ENCODE measurements at places on chromosomes 6 and 20. TPM values are rescaled to one million over a fixed set of nuclear protein-coding genes. Genes with fewer than 3 reads are reported as not detected.

- DNase-seq = no peak
Observed at GRCh38 chr20:41182296-41183212, 45.2 kb downstream of the PLCG1 start.

Gene SLC22A3
- 0.57 TPM for total RNA-seq

Gene TMEM244
- total RNA-seq = not detected

Gene HEY2
- total RNA-seq = 6.0 TPM

DNA sequence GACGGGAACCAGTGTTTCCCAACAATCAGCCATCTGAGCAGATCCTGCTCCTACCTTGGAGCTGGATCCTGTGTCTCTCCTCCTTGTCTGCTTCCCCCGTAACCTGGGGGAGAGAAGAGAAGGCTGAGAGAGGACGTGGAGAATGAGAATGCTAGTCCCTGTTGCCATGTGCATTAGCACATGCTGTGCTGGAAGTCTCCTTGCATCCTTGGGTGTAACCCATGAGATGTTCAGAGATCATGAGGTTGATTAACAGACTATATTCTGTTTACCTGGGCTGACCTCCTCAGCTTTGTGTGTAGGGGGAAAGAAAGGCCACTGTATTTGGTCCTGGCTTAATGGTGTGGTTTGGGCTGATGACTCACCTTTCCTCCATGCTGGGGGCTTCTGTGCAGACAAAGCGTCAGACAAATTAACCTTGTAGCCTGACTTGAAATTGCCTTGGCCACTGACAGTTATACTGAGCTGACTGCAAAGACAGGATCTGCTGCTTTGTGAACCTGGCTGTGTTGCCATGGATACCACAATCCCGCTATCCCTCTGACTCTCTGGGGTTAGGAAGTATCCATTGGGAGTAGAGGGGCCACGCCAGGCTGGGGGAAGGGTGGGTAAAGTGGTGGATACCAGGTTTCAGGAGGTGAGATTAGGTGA, 243.7 kb upstream of the CHD6 start:
- no peak for DNase-seq

Gene PABPC1L
- 4.3 TPM for total RNA-seq

DNA sequence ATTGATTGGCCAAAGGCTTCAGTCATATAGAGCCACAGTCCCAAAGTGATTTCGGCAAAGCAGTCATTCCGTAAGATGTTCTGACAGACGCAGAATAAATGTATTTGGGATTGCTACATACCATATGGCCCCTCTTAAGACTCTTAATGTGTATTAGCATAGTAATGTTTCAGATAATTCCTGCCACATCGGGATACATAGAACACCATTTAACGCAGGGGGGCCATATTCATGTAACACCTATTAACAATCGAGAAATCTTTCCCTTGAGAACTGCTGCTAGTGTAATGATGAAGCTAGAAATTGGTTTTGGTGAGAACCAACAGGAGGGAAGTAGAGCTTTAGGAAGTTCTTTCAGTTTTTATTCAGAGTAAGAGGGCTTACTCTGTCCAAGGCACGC, 390.9 kb upstream of the SASH1 start:
- DNase-seq = no peak

DNA sequence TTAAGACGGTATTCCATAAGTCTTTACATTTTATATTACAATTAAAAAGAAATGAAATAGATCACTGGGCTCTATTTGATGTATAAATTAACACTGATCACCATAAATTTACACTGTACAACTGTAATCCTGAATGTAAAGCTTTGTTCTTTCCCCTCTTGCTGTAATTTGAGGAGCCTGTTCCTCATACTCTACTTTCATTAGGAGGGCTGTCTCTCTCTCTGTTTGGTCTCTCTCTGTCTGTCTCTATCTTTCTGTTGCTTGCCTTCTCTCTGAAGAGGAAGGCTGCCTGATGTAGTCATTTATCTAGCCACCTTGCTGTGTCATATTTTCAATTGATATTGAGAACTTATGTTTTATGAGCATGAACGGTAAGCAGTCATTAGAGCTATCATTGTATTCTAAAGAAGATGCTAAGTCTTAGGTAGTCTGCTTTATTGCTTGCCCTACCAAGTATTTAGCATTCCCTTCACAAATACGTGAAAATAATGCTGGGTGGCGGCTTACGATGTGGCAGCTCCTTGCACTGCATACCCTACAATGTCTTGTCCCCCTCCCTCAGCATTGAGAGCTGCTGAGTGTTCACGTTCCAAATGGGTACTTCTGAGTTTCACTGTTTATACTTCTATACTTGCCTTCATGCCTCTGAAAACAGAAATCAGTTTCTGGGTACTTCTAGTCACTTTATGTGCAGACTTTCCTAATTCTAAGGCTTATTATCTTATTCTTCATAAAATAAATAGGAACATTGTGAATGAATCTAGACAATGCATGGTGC, 205.5 kb downstream of the NKAIN2 start:
- no peak for DNase-seq

DNA sequence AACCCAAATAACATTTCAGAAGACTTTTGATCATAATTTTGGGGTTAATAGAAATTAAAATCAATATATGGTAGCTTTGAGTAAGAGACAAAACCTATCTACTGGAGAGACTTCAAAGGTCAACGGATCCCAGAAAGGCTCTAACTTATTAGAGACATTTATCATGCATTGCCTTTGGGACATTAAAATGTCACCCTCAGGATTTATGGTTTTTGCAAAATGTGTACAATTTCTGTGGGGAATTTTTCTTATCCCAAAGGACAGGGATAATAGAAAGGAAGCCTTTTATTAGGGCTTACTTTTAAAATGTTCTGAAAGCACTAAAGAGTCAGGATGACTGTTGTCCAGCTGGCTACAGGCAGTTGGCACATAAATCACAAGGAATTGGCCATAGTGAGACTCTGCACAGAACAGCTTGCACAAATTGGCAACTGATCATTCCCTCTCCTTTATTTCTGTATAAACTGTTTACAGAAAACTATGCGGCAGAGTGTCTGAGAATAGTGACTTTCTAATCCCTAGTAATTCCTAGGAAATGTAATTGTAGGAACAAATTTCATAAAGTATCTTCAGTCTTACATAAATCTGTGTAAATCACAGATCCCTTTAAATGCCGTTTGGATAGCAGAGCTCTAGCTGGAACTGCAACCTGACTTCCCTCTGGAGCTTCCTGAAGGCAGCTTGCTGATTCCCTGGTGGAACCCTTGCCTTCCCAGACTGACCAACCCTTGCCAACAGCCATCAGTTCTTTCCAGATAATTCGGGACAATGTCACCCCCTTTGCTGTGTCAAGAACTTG, 201.1 kb upstream of the PREP start:
- no peak for DNase-seq

Gene PNPLA1
- not detected for total RNA-seq

Gene PCK1
- total RNA-seq = 0.80 TPM

DNA sequence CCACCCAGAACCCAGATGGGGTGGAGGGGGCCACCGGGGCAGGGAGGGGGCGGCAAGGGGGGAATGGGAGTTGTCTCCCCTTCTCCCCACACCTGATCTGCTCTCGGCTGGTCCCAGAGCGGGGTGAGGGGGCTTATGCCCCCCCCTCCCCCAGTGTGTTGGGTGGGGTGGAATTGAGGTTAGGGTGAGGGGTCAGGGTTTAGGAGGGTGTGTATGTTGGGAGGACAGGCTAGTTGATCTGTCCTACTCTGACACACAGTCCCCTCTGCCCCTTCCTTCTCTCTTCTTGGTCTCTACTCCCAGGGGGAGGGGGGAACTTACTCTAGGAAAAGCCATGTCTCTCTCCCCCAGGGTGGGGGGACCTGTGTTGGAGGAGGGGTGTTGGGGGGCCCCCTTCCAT, 1.9 kb upstream of the ZBTB9 start:
- DNase-seq = no peak

- no peak for DNase-seq
Observed at GRCh38 chr6:130466052-130466747, 100.4 kb downstream of the TMEM200A start.

Gene CYP39A1
- total RNA-seq = 7.2 TPM

Gene NECAB3
- total RNA-seq = 61.3 TPM

DNA sequence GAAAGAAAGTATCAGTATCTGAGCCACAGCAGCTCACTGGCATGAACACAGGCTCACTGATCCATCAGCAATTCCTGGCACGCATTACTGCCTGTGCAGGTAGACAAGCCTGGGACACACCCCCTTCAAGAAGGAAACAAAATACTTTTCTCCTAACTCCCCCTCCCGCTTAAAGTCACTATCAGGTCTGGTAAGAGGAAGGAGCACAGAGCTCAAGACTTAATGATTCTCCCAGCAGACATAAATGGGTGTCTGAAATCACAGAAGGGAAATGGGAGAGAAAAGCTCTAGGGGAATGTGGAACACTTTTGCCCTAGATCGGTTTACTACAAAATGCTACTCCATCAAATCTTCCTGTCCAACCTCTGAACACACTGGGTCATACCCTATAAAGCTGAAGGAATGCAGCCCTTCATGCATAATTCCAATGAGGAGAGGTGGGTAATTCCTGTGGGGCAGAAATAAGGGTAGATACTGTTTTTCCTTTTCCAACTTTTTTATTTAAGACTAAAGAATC, at the start of gene ADGRF1:
Gene ADGRF1 (minus strand): TSS at position 58 of the 517 bp plus-strand sequence. CDS start 13,271 bp downstream, outside the sequence.
- DNase-seq = no peak

Gene EYA2
- 3.7 TPM for total RNA-seq

Gene HSD17B8
- 20.2 TPM for total RNA-seq

Measured in right cardiac atrium (tissue), 5 donors.